NCI-H1048 (cell line): ENCODE measurements at places on chromosomes 16 and 17.

DNA sequence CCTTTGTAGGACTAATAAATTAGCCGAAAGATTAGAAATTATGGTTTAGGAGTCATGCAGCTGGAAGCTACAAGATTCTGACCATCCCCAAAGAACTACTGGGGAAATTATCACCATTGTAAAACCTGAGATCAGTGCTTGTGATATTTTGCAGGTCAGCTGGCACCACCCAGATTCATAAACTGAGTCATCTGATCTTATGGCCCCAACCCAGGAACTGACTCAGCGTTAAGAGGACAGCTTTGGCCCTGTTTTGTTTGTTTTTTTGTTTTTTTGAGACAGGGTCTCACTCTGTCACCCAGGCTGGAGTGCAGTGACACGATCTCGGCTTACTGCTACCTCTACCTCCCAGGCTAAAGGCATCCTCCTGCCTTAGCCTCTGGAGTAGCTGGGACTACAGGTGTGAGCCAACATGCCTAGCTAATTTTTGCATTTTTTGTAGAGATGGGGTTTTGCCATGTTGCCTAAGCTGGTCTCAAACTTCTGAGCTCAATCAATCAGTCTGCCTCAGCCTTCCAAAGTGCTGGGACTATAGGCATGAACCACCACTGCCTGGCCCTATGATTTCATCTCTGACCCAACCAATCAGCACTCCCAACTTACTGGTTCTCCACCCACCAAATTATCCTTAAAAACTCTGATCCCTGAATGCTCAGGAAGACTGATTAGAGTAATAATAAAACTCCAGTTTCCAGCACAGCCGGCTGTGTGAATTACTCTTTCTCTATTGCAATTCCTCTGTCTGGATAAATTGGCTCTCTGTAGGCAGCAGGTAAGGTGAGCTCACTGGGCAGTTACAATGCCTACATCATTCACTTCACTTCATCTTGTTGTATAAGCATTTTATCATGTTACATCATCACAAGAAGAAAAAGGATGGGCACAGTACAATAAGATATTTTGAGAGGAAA lies 79.4 kb upstream of the KSR1 start:
- no peak for DNase-seq

- no peak for DNase-seq
Measured at GRCh38 chr16:22813223-22813947, 577 bp upstream of the HS3ST2 start.

DNA sequence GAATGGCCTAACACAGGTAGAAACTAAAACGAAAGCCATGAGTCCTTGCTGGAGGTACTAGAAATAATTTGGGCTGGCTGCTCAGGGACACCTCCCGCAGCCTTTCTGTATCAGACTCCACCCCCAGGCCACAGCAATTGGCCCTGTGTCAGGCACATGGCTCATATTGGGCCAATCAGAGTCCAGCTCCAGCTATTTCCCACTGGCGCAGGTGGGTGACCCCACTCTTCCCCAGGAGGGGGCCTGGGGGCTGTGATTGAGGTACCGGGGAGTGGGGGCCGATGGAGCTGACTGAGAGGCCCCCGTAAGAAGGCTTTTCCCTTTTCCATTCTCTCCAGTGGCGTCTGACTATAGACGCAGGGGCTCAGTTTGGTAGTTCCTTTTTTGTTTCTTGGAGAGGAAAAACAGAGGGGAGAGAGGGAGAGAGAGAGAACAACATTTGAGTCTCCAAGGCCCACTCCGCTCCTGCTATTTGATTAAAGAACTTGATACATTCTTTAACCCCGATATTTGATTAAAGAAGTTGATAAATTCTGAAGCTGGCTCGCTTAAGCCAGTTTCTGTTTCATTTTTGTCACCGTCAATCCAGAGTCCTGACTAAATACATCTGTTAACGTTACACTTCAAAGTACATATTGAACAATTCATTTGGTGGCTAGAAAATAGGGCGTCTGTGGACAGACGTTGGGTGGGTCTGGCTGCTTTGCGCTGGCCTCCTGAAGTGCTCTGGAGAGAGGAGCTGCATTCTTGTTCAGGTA lies 26.3 kb downstream of the FOXL1 start:
- DNase-seq, result no peak

- no peak for DNase-seq
Measured at GRCh38 chr17:73616873-73617404, 27.3 kb downstream of the SDK2 start.

DNA sequence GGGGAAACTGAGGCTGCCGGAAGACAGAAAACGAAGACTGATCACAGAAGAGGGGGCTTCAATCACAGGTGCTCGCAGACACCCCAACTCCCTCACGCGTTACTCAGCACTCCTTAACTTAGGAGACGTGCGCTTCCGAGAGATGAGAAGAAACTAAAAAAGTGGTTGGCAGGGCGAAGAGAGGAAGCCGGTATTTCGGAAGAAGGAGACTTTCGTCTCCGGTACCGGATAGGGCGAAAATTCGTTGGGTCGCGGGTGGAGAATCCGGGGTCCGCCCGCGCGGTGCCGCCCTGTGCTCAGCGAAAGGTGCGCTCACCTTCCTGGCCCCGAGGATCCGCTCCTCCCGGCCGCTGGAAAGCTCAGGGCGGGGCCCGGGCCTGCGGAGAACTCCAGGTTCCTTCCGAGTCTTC lies 917 bp upstream of the TBX2 start:
- DNase-seq, result no peak

DNA sequence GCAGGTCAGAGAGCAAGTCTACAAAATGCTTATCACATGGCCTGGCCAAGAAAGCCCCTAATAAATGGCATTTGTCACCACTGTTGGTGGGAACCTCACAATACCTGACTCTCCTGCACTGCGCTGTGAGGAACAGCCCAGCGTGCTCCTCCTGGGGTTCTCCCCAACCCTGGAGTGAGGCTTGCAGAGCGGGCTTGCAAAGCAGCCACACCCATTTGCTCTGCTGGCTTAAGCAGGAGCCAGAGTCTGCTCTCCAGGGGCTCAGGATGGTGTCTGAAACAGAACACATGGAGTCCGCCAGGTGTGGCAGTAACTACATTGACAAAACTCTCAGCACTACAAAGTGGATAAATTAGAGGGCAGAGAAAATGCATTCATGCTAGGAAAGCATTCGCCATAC lies 331.0 kb upstream of the CCL2 start:
- no peak for DNase-seq

GRCh38 chr16:87324411-87325275 lies 7.5 kb upstream of the C16orf95 start:
- no peak for DNase-seq

- DNase-seq, result no peak
Measured at GRCh38 chr16:27918755-27919154, 144.8 kb downstream of the GSG1L start.

DNA sequence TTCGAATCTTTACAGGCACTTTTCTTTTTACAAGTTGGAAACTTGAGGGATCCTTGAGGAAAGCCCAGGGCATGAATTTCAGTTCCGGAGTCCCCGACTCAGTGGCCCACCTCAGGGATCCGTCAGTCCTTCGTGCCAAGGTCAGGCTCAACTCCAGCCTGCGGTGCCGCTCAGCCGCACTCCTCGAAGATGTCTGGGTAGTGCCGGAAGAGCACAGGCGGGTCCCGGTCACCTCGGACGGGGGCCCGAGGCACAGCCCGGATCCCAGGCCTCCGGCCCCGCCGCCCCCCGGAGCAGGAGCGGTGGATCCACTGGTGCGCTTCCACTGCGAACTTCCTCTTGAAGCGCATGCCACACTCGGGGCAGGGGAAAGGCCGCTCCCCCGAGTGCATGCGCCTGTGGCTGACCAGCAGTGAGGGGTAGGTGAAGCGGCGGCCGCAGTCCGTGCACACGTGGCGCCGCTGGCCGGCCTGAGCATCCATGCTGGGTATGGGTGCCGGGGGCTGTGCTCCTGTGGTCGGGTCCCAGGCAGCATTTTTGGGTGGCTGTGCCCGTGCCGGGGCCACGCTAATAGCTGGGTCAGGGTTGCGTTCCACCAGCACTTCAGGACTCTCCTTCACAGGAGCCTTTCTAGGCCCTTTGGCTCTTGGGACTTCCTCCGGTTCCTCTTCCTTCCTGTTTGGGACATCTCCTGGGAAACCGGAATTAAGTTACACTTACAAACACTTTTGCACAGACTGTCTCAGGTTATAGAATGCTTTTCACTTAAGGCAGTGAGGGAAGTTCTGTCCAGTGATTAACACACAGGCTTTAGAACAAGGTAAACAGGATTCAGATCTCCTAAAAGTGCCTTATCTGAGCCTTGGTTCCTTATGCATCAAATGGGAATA lies 1.5 kb downstream of the ZNF688 start:
- no peak for DNase-seq

GRCh38 chr17:2598166-2598565 lies 4.7 kb downstream of the PAFAH1B1 start:
- DNase-seq, result no peak

DNA sequence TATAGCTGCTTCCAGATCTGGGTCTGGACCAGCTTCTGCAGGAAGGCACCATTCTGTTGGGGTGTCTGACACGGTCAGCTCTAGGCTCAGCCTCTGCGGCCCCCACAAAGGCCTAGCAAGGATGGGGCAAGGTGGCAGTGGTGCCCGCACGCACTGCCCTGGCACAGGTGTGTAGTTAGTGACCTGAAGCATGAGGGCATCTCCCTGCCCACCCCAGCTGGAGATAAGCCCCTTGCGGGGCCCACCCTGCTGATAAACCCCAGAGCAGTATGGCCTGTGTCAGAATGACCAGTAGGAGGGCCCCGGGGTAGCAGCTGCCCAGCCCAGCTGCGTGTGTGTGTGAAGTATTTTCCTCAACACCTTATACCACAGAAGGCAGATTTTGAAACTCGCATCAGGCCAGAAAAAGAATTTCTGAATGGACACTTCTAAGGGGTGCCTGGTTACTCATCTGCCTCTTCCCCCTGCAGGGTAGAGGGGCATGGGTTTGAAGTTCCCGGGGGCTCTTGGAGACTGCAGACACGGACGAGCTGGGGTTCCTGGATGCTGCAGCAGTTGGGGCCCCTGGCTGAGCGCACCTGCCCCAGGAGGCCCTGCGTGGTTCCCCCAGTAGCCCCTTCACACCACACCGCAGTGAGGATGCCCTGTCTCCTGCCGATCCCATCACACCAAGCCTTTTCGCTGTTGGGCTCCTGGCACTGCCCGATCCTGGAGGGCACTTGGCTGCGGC lies 4.5 kb downstream of the ARHGDIA start:
- DNase-seq, result no peak

- no peak for DNase-seq
Measured at GRCh38 chr17:74742978-74743545, 5.4 kb upstream of the NHERF1 start.

DNA sequence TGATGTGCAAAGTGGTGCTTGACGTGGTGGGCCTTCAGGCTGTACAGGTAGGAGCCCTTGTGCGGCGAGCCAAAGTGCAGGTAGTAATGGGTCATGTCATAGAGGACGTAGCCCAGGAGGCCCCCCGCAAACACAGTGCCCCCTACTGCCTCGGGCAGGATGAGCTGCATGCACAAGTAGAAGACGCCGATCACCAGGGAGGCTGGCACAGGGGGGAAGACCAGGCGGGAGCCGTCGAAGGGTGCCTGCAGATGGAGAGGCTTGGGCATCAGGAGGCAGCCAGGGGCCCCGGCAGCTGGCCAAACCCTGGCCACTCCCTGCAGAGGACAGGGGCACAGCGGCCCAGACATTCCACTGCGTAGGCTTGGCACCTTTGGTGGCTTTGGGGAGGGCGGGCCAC lies 15.7 kb upstream of the MLKL start:
- no peak for DNase-seq

DNA sequence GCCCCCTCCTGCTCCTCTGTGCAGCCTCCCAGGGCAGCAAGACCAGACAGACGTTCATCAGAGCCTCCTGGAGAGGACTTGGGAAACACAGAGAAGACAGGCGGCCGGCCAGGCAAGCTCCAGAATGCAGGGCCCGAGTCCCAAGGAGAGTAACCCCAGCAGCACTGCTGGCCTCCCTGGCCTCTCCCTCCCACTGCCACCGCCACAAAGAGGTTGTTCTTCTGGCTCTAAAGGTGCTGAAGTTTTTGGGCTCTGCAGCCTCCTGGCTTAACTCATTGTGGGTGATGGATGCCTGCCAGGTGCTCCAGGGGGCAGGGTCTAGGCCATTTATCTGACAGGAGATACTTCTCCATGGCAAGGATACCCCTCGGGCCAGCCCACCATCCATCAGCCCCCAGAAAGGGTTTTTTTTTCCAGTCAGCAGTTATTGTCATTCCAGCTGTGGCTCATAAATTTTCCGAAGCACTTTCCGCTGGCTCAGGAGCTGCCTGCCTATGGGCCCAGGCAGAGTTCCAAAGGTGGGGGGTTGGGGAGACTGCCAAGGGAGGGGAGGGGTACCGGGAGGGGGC lies 32.0 kb upstream of the MRPS23 start:
- DNase-seq, result no peak

GRCh38 chr16:3878610-3879009 lies 1.9 kb downstream of the CREBBP start:
- no peak for DNase-seq

DNA sequence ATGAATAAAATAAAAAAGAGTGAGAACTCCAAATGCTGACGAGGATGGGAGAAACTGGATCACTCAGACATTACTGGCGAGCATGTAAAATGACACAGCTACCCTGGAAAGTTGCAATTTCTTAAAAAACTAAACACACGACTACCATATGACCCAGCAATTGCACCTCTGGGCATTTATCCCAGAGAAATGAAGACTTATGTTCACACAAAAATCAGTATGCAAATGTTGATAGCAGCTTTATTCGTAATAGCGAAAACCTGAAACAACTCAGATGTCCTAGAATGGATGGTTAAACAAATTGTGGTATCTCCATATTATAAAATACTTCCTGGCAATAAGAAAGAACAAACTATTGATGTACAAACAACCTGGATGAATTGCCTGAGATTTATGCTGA lies 357.2 kb upstream of the ASIC2 start:
- DNase-seq, result no peak

DNA sequence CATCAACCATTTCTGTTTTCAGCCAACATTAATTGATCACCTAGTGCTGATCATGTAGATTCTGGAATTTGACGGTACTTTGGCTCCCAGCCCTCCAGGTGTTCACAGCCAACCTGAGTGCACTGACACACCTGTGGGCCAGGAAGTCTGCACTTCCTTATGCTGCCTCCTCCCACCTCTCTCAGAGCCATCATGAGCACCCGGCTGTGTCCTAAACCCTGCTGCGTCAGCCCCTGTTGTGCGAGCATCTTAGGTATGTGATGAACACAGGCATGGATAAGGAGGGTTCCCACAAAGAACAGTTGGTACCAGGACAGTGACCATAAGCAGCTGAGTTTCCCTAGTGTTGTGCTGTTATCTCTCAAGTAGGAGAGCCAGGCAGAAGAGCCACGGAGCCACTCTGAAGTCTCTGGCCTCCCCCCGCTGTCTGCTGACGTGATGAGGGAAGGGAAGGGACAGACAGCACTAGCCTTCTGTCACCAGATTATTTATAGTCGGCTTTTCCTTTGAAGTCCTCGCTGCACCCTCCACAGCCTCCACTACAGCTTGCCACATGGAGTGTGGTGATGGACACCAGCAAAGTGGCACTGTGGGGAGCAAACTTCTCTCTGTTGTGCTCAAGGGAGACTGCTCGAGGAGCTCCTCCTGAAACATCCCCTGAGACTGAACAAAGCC lies 162.8 kb upstream of the ANKFN1 start:
- no peak for DNase-seq
